ENCODE measurements at places on chromosomes 4 and X.

DNA sequence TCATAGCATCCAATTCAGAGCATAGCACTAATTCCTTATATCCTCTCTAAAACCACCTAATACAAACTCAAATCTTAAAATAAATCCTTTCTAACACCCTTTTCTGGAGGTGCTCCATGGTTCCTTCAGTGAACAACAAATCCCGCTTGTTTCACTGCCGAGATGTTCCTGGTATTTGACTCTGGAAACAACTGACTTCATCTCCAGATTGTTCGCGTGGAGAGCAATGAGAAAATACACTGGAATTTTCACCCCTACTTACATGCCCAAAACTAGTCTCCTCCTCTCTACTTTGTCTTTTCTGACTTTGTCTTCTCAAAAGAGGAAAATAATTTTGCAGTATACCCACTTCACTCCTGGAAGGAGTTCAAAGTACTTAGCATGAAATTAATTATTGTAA lies 129.0 kb downstream of the PLS3 start:
- peak; percentile 9 for DNase-seq
- H3K4me3 ChIP-seq, result no peak overlapping the region
- no peaks in the 10 kb centered on the region for H3K36me3 ChIP-seq
- no peaks in the 10 kb centered on the region for H3K27me3 ChIP-seq
- no peaks in the 10 kb centered on the region for H3K4me1 ChIP-seq
- H3K27ac ChIP-seq, result peak overlapping the region; percentile 82

GRCh38 chr4:147498031-147498660 lies 17.2 kb downstream of the EDNRA start:
- H3K4me3 ChIP-seq, result no peak overlapping the region
- no peaks in the 10 kb centered on the region for H3K36me3 ChIP-seq
- H3K27ac ChIP-seq, result peak overlapping the region; percentile 25
- no peaks in the 10 kb centered on the region for H3K27me3 ChIP-seq
- peaks cover under 1% of the 10 kb centered on the region for H3K4me1 ChIP-seq

DNA sequence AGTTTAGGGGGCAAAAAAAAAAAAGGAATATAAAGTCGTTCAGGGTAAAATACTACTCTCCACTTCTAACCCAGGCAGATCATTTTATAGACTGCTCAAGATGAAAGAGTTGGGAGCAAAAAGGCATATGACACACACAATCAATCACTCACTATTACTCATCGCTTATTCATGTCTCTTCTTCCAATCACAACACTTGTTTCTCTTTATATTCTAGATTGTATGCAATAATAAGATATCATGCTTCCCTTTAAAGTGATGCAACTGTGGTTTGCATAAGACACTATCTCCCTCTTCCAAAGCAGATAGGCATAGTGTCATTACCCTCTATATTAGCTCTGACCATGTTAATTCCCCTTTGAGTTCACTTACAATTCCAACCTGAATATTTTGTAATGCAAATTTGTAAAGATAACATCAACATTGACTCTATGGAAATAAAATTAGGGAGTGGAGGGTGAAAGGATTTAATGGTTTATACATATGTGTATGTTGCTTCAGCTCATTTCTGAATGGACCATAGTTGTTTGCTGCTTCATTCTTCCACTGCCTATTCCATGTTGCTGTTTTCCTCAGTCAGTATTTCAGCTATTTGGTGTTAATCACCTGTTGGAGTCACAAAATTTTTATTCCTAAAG lies 154.9 kb upstream of the EPHA5 start:
- no peaks in the 10 kb centered on the region for H3K36me3 ChIP-seq
- H3K27ac ChIP-seq, result no peak overlapping the region
- no peaks in the 10 kb centered on the region for H3K27me3 ChIP-seq
- DNase-seq, result no peak
- no peak overlapping the region for H3K4me3 ChIP-seq

GRCh38 chr4:55613621-55614020 lies 21.6 kb upstream of the PDCL2 start:
- H3K27ac ChIP-seq, result no peak overlapping the region
- no peak for DNase-seq
- no peaks in the 10 kb centered on the region for H3K4me1 ChIP-seq
- H3K36me3 ChIP-seq, result no peaks in the 10 kb centered on the region
- H3K27me3 ChIP-seq, result no peaks in the 10 kb centered on the region
- H3K4me3 ChIP-seq, result no peak overlapping the region

GRCh38 chr4:138045036-138045435 lies 197.1 kb downstream of the SLC7A11 start:
- no peaks in the 10 kb centered on the region for H3K4me1 ChIP-seq
- no peaks in the 10 kb centered on the region for H3K27me3 ChIP-seq
- no peaks in the 10 kb centered on the region for H3K36me3 ChIP-seq
- no peak overlapping the region for H3K27ac ChIP-seq
- no peak overlapping the region for H3K4me3 ChIP-seq
- no peak for DNase-seq

DNA sequence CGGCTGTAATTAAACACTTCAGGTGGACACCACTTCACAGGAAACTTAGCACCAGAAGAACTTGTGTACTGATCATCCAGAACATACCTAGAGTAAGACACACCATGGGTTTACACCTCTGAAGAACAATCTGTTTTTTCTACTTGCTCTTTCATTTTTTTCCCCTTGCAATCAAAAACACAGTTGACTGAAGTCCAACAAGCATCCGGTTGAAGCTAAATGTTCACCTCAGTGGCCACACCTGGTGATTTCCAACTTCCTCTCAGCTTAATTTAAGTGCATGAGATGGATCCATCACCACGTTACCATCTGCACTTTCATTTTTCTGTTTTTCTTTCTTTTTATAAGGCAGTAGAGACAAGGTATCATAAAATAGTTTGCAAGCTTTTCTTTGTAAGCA lies 4.9 kb upstream of the TXK start:
- no peaks in the 10 kb centered on the region for H3K4me1 ChIP-seq
- DNase-seq, result no peak

GRCh38 chr4:38202242-38202641 lies 242.0 kb downstream of the PTTG2 start:
- H3K4me1 ChIP-seq, result no peaks in the 10 kb centered on the region
- H3K36me3 ChIP-seq, result no peaks in the 10 kb centered on the region
- no peak overlapping the region for H3K4me3 ChIP-seq
- H3K27me3 ChIP-seq, result no peaks in the 10 kb centered on the region

DNA sequence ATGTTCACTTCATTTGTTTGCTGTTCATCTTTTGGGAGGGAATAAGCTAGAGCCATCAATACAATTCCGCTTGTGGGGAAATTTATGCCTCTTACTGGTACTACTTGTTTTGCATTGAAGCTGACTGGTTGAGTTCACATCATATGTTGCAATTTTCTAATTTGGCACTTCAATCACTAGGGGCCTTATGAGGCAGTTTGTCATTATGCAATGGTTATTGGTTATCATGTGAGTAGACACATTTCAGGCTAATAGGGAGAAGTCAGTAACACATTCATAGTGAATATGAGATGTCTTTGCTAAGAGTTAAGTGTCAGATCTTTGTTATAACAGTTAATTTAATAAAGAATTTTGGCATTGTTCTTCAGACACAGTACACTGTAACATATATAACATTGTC lies 5.0 kb downstream of the RPL36A start:
- no peak for DNase-seq
- H3K27ac ChIP-seq, result no peak overlapping the region
- no peaks in the 10 kb centered on the region for H3K4me1 ChIP-seq
- H3K4me3 ChIP-seq, result no peak overlapping the region
- H3K27me3 ChIP-seq, result no peaks in the 10 kb centered on the region
- H3K36me3 ChIP-seq, result no peaks in the 10 kb centered on the region

DNA sequence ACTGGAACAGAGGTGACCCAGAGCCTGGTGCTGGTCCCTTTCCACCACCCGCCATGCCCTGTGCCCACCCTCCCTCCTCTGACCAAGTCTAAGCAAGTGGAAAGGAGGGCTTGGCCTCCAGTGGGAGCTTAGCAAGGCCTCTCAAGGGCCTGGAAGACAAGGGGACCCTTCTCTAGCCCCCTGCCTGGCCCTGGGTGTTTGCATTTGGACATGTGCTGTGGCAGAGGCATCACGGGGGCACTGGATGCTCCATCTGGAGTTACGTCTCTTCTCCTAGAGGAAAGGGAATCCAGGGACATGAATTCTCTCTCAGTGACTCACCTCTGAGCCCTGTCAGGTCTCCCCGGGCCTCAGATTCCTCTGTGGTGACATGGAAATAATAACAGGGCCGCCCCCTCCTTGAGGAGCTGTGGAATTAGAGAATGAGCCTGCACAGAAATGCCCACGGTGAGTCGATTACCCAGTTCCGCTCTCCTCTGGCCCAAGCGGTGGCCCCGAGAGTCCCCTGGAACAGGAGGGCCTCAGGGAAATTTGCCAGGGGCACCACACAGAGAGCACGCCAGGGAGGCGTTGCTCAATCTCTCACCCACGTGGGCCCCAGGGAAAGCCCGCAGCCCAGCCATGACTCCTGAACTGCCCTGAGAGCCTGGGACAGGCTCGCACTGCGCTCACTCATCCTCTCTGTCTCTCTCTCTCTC lies 189.6 kb downstream of the BCOR start:
- peak; percentile 88 for DNase-seq
- H3K4me1 ChIP-seq, result peaks cover 53% of the 10 kb centered on the region
- H3K4me3 ChIP-seq, result no peak overlapping the region
- no peaks in the 10 kb centered on the region for H3K36me3 ChIP-seq
- peak overlapping the region; percentile 81 for H3K27ac ChIP-seq
- H3K27me3 ChIP-seq, result no peaks in the 10 kb centered on the region

DNA sequence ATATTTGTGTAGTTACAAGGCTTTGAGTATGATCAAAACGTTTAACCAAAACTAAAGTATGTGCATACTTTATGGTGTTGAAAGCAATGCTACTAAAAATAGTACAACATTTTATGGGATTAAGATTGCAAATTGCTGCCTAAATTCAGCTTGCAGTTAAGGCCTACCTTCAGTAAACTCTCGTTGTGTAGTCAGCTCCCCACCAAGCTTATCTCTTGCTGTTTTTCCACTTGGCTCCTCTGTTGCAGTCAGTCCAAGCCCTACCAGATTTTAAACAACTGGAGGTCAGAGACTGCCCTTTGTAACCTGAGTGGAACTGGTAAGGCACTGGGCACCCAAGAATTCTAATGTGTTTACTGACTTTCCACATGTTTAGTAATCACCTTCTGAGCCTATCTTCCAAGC lies 25.7 kb downstream of the AFF1 start:
- peak overlapping the region; percentile 14 for H3K27ac ChIP-seq
- H3K36me3 ChIP-seq, result no peaks in the 10 kb centered on the region
- peak; percentile 28 for DNase-seq

GRCh38 chr4:6695660-6696610 lies 2.3 kb downstream of the S100P start:
- peak overlapping the region; percentile 93 for H3K27ac ChIP-seq
- H3K27me3 ChIP-seq, result no peaks in the 10 kb centered on the region

GRCh38 chr4:77152421-77152820 lies 4.6 kb upstream of the CCNG2 start:
- H3K4me3 ChIP-seq, result no peak overlapping the region
- peak overlapping the region; percentile 15 for H3K27ac ChIP-seq
- no peaks in the 10 kb centered on the region for H3K36me3 ChIP-seq

DNA sequence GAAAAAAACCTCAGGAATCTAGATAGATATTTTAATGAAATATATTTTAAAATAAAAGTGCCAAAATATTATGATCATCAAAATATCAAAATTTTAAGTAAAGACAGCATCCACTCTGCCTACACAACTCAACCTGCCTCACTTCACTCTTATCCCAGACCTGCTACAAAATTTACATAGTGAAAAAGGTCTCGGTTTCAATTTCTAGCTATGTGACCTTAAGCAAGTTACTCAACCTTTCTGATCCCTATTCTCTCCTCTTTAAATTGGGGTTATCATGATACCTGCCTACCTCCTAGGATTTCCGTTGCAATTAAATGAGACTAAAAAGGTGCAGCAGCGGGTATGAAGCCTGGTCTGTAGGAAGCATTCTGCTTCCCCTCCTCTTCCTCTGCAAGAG lies 72.9 kb downstream of the FAM114A1 start:
- H3K27ac ChIP-seq, result no peak overlapping the region
- no peaks in the 10 kb centered on the region for H3K36me3 ChIP-seq
- no peak overlapping the region for H3K4me3 ChIP-seq
- no peaks in the 10 kb centered on the region for H3K4me1 ChIP-seq
- no peak for DNase-seq

DNA sequence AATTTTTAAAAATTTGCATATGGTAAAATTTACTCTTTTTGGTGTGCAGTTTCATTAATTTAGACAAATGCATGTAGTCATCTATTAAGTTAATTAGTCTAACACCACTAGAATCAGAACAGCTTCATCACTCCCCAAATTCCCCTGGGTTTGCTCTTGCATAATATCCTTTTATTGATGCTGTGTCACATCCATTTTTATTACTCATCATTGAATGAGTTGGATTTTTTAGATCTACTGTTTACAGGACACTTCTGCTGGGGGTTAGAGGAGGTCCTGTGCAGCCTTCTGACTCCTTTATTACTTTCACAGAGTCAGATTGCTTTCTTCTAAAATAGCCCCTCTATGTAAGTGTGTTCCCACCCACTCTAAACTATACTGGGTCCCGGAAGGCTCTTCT lies 65.9 kb downstream of the MTHFD2L start:
- no peak for DNase-seq
- no peaks in the 10 kb centered on the region for H3K36me3 ChIP-seq
- no peak overlapping the region for H3K4me3 ChIP-seq
- H3K4me1 ChIP-seq, result no peaks in the 10 kb centered on the region
- H3K27ac ChIP-seq, result no peak overlapping the region

DNA sequence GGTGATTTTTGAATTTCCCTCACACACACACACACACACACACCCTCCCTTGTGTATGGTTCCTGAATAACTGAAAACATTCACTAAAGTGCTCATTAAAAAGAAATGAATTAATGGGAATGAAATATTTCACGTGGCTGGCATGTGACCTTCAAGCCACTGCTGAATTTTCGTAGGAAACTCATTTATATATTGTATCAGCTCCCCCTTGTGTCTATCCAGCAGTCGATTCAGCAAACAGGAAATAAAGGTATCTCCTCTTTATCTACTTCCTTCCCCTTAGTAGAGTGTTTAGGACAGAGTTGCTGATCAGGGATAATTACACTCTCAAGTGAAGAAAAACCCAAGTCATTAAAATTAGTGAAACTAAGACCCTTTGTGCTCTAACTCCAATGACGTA lies 912.6 kb upstream of the LCORL start:
- DNase-seq, result no peak
- no peaks in the 10 kb centered on the region for H3K4me1 ChIP-seq
- no peaks in the 10 kb centered on the region for H3K27me3 ChIP-seq
- no peak overlapping the region for H3K27ac ChIP-seq
- no peaks in the 10 kb centered on the region for H3K36me3 ChIP-seq
- no peak overlapping the region for H3K4me3 ChIP-seq

DNA sequence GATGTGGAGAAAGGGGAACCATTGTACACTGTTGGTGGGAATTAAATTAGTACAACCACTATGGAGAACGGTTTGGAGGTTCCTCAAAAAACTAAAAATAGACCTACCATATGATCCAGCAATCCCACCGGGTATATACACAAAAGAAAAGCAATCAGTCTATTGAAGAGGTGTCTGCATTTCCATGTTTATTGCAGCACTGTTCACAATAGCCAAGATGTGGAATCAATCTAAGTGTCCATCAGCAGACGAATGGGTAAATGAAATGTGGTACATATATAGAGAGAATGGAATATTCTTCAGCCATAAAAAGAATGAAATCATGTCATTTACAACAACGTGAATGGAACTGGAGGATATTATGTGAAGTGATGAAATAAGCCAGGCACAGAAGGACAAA lies 208.1 kb downstream of the TRIML1 start:
- no peak overlapping the region for H3K27ac ChIP-seq
- H3K4me1 ChIP-seq, result no peaks in the 10 kb centered on the region
- H3K36me3 ChIP-seq, result no peaks in the 10 kb centered on the region
